ENCODE measurements at places on chromosomes 3 and 15.

DNA sequence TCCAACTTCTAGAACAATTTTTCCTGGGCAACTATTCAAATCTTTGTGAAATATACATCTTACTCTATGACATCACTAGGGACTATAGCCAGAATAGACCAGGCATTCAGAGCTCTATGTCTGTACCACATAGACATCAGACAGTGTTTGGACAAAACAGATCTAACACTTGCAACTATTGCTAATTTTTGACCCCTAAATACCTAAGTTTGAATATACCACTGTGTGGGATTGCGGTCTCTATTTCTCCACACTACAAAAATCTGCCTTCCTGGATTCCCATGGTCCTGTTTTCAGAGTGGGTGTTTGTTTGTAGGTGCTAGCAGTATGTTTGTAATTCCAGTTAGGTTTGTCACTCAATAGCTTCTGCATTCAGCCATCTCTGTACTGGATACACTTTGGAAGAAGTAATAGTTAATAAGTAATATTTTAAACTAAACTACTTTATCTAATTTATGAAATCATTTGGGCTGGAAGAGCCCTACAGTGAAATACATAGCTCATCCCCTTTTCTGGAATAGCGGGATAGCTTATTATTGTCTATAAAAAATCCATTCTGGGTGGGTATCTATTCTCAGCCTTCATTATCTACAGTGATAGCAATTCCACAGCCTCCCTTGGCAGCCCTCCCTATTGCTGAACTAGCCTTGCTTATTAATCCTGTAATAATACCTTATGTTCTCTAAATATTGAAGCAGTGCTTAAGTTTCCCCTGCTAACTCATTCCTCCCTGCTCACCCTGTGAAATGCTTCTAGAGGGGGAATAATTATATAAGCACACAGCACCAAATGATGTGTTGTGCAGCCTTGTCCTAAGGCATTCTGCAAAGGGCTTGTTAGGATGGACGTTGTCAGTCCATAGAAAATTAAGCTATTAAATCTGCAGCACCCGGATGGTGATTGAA lies 49.4 kb downstream of the RBMS3 start:
- DNase-seq = no peak

GRCh38 chr15:67253101-67253500 lies 1.4 kb downstream of the AAGAB start:
- no peak for DNase-seq

GRCh38 chr15:69275074-69275670 lies 23.5 kb upstream of the PAQR5 start:
- no peak for DNase-seq

GRCh38 chr15:36693644-36694043 lies 114.2 kb downstream of the CDIN1 start:
- no peak for DNase-seq

- peak; percentile 64 for DNase-seq
Measured at GRCh38 chr3:76044601-76045600, 259.6 kb upstream of the ZNF717 start.

DNA sequence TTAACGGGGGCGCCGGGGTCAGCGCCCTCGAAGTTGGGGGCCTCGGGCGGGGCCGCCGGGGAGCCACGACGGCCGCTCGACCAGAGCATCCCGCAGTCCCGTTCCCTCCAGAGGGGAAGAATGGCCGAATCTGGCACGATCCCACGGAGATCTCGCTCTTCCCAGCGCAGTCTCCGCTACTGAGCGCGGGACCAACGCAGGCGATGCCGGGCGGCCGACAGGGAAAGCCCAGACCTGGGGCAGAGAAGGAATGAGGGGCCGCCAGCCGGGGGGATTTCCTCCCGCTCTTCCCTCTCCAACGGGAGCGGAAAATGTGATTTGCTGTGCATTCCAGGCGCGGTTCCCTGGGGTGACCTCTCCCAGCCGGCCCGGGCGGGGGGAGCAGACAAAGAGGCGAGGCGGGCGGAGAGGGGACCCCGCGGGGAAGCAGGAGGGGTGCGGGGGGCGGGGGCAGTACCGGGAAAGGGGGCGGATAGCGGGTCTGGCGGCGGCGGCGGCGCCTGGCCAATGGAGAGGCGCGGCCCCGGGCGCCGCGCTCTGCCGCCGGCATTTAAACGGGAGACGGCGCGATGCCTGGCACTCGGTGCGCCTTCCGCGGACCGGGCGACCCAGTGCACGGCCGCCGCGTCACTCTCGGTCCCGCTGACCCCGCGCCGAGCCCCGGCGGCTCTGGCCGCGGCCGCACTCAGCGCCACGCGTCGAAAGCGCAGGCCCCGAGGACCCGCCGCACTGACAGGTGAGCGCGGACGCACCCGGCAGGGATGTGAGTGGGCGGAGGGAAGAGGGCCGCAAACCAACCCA lies at the start of gene GREM1:
Gene GREM1 (plus strand): TSS at position 579 of the 801 bp plus-strand sequence. CDS start 12,687 bp downstream, outside the sequence.
- DNase-seq = peak; percentile 70

DNA sequence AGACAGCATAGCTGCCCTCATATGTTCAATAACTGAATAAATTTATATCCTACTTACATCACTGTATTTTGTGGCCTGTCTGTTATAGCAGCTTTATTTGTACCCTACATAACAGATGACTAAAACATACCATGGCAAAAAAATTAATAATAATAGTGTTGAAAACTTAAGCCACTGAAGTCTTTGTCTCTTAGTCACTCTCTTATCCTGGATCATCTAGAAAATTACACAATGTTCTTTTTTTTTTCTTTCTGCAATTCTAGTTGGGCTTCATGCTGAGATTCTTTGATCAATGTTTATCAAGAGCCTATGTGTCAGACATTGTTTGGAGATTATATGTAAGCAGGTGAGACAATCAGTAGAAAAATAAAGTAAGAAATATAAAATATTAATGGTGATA lies 519.3 kb upstream of the ARPP21 start:
- DNase-seq = no peak

- DNase-seq = peak; percentile 85
Measured at GRCh38 chr3:187519428-187519890, 150.7 kb downstream of the SST start.

DNA sequence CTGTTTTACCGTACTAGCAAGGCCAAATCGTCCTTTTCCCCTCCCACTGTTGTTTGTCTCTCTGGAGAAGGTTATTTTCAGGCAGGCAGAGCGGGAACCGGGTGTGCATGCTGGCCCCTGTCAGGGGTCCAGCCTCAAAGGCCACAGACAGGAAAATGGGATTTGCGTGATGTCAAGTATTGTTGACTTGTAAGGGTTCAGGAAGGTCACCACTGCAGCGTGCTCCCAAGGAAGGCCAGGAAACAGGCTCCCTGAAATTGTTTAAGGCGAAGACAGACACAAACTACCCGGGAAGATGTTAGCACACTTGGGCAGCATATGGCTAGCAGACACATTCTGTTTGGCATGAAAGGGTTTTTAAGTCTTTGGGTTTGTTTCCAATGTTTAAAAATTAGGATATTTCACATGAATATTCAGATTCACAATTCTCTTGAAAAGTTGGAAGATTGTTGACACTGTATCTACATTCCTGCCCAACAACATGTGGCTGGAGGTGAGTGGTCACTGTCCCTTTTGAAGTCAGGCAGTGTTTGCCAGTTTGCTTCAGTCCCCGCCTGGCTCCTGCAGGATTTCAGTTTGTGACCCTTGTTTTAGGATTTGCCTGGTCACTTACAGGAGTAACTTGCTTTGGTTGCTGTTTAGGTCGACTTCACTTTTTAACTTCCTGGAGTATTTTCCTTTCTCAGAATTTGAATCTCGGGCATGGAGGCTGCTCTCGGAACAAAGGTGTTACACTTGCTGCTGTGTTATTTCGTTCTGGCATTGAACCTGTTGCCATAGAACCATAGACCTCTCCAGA lies 90.4 kb downstream of the BDH1 start:
- DNase-seq = no peak

- peak; percentile 64 for DNase-seq
Measured at GRCh38 chr3:173371848-173372487, 25.6 kb upstream of the NLGN1 start.

GRCh38 chr15:98005659-98006058 lies 45.2 kb downstream of the ARRDC4 start:
- DNase-seq = no peak

- DNase-seq = no peak
Measured at GRCh38 chr3:154430014-154430413, at the start of gene GPR149. Gene GPR149 (minus strand): TSS chr3:154430190. CDS start chr3:154429615, 575 bp downstream.

- DNase-seq = no peak
Measured at GRCh38 chr3:197753263-197753662, 3.6 kb downstream of the FYTTD1 start.

DNA sequence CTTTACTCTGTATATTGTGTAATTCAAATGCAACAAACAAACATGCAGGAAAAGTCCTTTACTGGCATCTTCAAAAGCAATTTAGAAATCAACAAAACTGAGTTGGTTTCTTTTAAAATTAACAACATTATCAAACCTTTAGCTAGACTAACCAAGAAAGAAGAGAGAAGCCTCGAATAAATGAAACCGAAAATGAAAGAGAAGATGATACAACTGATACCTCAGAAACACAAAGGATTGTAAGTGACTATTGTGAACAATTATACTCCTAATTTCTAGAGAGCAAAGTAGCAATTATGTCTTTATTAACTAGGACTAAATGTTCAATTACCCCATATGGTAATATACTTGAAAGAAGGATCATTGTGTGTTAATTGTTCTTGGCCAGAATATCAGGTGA lies 49.2 kb upstream of the P3H2 start:
- DNase-seq = no peak

DNA sequence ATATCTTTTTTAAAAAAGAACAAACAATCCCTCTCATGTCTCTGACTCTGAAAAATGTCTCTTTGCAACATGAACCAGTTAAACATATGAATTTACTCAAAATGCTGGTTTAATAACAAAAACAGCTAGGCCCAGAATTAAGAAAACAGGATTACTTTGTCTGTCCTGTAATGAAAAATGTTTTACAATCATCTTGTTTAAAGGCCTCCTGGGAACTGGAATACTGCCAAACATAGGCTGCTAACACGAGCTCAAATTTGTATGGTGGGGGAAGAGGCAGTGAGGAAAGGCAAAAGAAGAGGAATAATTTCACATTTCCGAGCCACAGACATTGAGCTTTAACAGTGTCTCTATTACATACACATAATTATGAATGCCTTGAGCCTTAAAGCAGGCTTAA lies 61.7 kb upstream of the PPIB start:
- peak; percentile 62 for DNase-seq

DNA sequence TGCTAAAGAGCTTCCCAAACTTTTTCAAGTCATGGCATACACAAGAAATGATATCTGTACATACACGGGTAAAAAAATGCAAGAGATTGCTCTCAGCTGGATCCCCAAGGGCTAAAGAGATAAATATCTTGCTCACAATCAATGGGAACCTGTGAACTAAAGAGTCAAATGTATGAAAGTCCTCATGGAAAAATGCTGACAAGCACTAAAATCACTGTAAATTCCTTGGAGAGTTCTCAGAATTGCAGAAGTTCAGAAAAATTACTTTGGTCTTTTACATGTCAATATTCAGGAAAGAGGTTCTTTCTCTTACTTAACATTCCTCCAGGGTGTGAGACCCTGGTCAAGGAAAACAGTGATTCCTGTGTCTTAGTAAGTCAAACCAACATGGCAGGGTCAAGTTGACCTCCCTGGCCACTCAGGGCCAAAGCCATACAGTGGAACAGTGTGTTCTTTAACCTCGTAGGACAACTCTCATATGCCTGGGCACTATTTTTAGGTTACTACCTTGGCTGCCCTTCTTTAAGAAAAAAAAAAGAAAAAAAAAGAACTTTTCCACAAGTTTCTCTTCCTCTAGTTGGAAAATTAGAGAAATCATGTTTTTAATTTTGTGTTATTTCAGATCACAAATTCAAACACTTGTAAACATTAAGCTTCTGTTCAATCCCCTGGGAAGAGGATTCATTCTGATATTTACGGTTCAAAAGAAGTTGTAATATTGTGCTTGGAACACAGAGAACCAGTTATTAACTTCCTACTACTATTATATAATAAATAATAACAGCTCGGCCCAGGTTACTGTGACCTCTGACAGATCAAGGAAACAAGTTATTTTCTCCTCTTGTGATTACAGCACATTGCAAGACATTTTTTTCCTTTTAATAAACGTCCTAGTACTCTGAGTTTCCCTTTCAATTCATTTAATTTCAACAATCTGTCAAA lies 12.5 kb downstream of the SSR3 start:
- DNase-seq = no peak

Data from astrocyte of the hippocampus (primary cell).